ENCODE measurements at places on chromosomes 6 and 20.

GRCh38 chr20:49276961-49277785 is 684 bp downstream of the ZNFX1 start:
- no peak for DNase-seq

DNA sequence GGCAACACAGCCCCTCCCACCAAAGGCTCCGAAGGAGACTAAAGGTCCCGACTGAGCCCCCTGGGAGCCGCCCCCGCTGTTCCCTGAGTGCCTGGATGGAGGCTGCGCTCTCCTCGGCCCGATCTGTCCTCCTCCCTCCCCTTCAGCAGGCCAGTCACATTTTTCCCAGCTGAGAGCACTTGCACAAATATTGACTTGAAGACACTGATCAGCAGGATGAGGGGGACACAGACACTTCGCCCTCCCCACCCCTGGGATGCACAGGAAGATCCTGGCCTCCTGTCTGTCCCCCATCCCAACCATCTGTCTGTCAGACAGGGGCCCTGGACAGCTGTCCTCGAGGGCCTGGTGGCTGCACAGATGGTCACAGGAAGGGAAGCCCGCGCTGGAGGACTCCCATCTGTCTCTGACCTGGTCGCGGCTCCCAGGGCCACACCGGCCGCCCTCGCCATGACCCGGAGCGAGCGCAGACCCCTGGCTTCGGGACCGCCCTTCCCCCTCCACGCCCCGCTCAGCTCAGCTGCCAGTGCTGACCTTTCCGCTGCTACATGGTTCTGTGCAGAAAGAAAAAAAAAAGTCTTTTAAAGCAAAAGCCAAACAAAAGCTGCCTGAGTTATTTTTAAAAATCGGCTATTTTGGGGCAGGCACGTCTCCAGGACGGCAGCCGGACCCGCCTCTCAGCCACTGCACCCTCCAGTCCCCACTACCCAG is 11.1 kb downstream of the LAMA5 start:
- DNase-seq = peak; percentile 62

GRCh38 chr6:9537381-9537780 is 877.5 kb downstream of the TFAP2A start:
- no peak for DNase-seq

- no peak for DNase-seq
Observed at GRCh38 chr6:32679492-32679891, 13.0 kb upstream of the HLA-DQB1 start.

DNA sequence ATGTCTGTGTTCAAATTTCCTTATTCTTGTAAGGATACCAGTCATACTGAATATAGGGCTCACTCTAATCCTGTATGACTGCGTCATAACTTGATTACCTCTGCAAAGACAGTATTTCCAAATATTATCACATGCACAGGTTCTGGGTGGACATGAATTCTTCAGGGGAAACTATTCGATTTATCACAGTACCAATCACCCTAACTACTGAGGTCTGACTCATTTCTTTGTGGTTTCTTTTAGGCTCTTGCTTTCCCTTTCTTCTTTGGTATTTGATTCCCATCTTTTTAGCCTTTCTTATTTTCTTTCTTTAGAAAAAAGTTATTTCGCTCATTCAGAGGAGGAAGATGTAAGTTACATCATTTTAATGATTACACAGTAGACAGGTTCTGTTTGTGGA is 40.3 kb upstream of the TBX18 start:
- no peak for DNase-seq

DNA sequence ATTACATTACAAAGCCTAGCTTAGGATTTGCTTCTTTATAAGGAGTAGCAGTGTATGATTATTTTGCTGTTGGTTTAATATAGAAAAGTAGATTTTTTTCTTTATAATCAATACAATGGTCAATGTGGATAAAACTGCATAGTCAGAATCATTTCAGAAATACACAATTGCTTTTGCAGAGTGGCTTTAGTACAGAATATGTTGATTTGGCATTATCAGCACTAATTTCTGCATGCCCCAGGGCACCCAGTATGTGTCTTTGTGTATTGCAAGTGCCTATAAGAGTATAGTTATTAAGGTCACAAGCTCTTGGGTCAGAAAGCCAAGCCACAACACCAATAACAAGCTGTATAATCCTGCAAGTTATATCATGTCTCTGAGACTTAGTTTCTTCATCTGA is 258.4 kb downstream of the PLCB1 start:
- DNase-seq = no peak

DNA sequence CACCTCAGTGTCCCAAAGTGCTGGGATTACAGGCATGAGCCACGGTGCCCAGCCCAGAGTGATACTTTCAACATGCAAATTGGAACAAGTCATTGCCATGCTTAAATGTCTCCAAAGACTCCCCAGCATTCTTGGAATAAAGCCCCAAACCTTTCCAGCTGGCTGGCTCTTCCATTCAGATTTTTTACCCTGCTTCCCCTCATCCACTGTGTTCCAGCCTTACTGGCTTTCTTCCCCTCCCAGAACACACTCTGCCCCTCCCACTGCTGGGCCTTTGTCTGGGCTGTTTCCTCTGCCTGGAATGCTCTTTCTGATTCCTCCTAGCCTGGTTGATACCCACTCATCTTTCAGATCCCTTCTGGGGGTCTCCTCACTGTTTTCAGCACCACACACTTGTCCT is 40.1 kb upstream of the NNAT start:
- DNase-seq = no peak

DNA sequence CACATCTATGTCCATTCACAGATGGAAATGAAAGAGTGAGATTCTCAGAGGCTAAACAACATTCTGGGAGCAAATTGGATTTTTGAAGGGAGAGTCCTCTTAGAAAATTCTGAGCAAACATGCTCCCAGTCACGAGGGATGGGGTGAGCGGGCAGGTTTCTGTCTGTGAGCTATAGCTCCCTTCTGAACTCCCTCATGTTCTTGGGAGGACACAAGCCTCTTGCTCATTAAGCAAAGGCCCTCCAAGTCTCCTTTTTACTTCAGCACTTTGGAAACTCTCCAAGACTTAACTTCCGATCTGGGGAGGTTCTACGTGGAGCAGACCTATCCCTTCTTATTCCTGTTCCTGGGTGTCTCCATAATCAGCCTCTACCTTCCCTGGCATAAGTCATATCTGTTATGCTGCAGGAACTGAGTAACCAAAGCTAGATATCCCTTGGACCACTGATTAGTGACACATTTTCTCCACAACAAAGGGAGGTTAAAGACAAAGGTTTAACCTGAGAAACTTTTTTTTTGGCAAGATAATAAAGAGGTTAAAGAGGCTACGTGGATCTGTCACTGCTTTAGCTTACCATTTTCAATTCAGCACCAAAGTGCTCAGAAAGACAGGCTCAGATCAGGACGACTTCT is 33.0 kb upstream of the SMIM29 start:
- no peak for DNase-seq

- no peak for DNase-seq
Observed at GRCh38 chr6:137870308-137870644, 3.2 kb downstream of the TNFAIP3 start.

DNA sequence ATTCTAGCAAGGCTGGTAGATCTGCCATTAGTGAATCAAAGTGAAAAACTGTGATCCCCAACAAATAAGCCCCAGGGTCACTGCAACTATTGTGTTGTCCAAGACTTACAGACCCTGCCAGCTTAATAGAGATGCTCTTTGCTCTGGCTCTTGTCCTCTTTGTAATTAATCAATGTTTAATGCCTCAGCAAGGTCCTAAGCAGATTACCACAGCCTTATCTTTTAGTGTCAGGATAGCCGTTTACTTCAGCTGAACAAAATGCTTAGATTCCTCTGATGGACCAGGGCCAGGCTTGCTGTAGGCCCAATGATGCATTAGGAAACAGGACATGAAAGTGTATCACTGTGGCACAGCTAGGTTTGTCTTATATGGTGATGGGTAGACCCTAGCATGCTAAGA is 353.3 kb downstream of the HACE1 start:
- DNase-seq = no peak

DNA sequence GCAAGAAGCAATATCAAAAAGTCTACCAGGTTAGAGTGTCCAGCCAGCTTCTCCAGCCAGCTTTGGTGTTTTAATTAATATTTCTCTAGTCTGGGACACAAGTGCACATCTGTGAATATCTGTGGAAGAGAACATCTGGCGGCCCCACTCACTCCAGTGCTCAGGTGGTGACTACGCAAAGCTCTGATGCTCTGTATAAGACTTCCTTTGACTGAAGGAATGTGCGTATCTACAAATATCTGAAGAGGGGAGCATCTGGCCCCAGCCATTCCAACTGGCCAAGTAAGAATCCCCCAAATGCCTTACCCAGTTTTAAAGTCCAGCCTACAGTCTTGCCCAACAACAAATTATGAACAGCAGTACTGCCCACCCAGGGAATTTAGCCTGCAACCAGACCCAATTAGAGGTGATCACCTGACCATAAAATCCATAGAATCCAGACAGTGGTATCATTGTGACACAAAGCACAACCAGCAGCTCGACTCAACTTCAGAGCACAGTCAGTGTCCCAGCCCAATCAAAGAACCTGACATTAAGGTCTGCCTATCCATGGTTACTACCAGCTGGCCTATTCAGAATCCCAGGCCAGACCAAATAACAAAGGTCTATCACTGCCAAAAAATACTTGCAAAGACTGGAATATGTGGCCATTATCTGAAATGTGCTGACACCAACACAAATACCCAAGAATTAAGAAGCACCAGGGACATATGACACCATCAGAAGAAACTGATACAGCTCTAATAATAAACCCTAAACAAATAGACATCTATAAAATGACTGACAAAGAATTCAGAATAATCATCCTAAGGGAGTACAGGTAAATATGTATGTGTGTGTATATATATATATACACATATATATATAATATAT is 76.1 kb upstream of the MANEA start:
- no peak for DNase-seq

GRCh38 chr6:155213611-155214372 is 50.0 kb upstream of the CLDN20 start:
- DNase-seq = no peak

DNA sequence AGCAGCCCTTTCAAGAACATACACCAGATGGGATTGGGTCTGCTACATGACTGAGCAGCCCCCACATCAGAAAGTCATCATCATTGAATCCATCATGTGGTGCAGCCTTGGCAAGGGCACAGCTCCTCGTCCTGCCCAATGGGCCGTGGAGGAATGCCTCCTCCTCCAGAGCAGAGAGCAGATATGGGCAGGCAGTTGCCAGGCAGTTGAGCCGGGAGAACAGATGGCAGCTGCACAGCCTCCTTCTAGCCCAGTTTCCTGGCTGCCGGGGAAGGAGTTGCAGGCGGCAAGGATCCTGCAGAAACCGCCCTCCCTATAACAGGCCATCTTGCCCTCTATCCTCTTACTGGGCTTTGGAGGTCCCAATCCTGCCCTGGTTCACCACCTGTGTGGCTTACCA is 11.9 kb upstream of the ZFAND3 start:
- no peak for DNase-seq

DNA sequence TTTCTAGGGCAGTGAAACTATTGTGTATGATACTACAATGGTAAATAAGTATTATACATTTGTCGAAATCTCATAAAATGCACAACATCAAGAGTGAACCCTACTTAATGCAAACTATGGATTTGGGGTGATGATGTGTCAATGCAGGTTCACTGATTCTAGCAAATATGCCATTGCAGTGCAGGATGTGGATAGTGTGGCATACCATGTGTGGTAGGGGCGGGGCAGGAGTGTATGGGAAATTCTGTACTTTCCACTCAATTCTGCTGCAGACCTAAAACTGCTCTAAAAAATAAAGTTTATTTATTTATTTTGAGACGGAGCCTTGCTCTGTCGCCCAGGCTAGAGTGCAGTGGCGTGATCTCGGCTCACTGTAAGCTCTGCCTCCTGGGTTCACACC is 44.3 kb downstream of the ABHD12 start:
- no peak for DNase-seq

- DNase-seq = no peak
Observed at GRCh38 chr6:161270116-161270515, 3.7 kb downstream of the AGPAT4 start.

GRCh38 chr20:46660487-46660886 is 9.2 kb upstream of the SLC13A3 start:
- no peak for DNase-seq

DNA sequence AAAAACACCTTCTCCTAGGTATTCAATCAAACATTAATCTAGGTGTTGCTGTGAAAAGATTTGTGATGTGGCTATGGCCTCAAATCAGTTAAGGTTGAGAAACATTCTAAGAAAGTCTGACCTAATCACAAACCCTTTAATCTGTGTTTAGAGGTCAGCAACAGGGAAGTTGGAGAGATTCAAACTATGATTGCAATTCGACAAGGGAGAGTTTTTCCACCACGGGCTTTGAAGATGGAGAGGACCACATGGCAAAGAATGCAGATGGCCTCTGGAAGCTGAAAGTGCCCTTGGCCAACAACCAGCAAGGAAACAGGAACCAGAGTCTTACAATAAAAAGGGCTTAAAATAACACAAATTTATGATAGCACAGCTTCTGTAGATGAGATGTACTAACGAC is 29.6 kb upstream of the LGSN start:
- no peak for DNase-seq

DNA sequence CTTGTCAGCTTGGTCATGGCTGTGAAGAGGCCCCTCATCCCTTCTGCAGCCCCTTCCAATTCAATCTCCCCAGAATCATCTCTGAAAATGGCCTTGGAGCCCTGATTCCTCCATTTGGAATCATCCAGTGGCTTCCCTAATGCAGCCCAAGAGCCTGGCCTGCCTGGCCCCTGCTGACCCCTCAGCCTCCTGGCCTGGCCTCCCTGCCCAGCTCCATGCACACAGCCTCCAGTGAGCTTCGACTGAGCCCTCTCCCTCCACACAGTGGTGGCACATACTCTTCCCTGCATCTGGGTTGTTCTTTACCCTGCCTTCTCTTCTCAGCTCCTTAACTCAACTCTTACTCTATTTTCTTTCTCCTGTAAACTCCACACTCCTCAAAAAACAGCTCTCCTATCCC is 120.9 kb downstream of the ANKRD60 start:
- no peak for DNase-seq

DNA sequence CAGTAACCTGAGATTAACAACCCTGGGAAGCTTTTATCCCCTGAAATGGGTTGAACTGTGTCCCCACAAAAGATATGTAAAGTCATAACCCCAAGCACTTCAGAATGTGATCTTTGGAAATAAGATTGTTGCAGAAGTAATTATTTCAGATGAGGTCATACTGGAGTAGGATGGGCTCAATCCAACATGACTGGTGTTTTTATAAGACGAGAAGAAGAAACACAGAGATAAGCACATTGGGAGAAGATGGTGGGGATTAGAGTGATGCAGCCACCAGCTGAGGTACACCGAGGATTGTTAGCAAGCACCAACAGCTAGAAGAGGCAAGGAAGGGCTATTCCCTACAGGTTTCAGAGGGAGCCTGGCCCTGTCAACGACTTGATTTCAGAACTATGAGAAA is 12.5 kb upstream of the RNF217 start:
- no peak for DNase-seq

- DNase-seq = no peak
Observed at GRCh38 chr20:50281831-50282591, 91.4 kb downstream of the CEBPB start.

- no peak for DNase-seq
Observed at GRCh38 chr6:50681213-50681824, 32.0 kb upstream of the TFAP2D start.

GRCh38 chr20:3177746-3178485 is 4.6 kb upstream of the LZTS3 start:
- no peak for DNase-seq

All from smooth muscle cell of the brain vasculature (primary cell).